ENCODE measurements at places on chromosomes 7 and 10.

DNA sequence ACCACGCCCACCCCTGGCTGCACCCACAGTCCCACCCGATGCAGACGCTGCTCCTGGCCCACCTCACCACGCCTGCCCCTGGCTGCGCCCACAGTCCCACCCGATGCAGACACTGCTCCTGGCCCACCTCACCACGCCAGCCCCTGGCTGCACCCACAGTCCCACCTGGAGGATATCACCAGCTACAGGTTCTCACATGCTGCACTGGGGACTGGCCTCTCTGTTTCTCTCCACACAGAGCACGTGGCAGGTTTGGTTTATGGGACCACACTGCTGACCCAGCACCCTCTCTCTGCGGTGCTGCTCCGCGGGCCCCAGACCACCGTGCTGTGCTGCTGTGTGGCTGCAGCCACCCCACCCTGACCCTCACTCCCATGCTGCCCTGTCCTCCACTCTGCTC, 120.9 kb downstream of the VIPR2 start:
- no peak for DNase-seq

DNA sequence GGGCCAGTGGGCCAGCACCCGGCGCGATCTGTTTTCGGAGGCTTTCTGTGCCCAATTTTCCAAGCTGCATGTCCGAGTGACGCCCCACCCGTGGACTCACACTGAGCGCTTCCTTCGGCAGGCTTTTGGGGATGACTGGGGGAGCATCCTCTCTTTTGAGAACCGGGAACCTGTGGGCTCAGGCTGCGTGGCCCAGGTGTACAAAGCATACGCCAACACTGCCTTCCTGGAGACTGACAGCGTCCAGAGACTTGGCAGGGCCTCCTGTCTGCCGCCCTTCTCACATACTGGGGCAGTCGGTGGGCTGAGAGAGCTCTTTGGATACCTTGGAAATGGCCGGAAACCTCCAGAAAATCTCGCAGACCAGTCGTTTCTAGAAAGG, 1.0 kb downstream of the ADCK2 start:
- no peak for DNase-seq

DNA sequence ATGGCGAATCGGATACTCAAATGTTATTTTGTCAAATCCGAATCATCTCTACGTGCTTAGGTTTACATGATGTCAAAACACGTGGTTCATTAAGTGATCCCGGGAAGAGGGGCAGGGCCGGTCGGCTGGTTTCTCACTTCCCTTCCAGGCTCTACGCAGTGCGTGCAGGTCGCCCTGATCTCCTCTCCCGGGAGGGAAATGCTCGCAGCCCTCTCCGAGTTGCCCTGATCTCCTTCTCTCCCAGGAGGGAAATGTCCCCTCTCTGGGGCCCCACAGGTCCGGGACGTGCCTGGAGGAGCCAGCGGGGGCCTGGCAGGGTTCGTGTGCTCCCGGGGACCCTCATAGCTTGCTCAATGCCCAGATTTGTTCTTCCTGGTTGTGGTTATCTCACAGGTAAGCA, 202.7 kb downstream of the DNAJB6 start:
- DNase-seq: no peak

DNA sequence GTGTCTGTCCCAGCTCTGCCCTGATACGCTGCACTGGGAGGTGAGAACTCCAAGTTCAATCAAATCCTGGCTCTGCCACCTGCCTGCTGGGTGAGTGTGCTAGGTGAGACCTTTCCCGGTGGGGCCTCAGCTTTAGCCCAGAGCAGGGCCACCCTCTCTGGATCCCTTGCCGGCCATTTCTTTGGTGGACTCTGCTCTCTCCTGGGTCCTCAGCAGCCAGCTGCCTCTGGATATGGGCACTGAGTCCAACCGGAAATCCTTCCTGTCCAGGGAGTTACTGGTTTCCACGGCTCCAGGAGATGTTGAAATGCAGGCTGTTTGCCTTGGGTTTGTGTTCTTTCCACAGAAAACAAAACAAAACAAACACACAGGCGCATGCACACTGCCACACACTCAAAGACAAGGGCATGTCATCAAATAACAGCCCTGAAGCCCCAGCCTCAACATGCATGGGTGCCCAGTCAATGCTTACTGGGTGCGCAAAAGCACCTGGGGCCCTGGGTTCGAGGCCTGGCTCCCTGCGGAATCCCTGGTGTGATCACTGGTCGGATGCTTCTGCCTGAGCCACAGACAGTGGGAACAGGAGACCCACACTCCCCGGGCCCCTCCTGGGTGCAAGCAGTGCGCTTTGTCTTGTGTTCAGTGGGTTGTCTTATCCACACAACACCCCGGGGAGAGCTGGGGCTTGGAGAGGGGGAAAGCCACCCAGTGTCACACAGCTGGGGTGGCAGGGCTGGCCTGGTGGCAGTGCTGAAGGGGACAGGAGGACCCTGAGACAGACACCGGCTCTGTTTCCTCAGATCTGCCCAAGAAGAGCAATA, 33.1 kb downstream of the PPIF start:
- no peak for DNase-seq

- DNase-seq: no peak
Measured at GRCh38 chr10:429696-430095, 259.8 kb downstream of the DIP2C start.

- DNase-seq: no peak
Measured at GRCh38 chr10:92692697-92693533, 3.2 kb downstream of the HHEX start.

- DNase-seq: no peak
Measured at GRCh38 chr7:65475734-65476319, 102.2 kb downstream of the ZNF92 start.

GRCh38 chr7:159107161-159107892, 37.3 kb downstream of the VIPR2 start:
- DNase-seq: no peak

DNA sequence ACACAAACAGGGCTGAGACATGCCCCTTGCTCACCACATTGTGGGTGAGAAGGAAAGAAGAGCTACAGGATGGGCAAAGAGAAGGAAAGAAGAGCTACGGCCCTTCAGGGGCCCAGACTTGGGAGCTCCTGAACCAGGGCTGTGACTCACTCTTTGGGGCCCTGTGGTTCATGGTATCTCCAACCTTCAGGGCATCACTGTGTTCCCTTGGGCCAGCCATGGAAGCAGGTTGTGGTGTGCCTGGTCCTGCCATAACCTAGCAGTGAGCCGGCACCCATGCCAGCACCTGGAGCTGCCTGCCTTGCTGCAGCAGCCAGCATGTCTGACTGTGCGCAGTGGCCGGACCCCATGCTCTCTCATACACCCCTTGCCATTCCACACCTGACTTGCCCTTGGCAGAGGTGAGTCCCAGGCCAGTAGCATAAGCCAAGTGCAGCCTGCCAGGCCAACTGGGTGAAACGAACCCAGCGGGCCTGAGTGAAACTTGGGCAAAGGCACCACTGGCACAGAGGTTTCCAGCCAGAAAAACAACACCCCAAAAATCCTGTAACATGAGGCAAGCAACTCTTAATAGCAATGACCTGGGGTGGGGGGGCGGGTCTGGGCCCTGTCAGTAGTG, 89.0 kb upstream of the CACUL1 start:
- DNase-seq: no peak

- DNase-seq: no peak
Measured at GRCh38 chr10:3235395-3235794, 62.8 kb upstream of the PITRM1 start.

- no peak for DNase-seq
Measured at GRCh38 chr10:42801135-42801534, 18.5 kb downstream of the BMS1 start.

DNA sequence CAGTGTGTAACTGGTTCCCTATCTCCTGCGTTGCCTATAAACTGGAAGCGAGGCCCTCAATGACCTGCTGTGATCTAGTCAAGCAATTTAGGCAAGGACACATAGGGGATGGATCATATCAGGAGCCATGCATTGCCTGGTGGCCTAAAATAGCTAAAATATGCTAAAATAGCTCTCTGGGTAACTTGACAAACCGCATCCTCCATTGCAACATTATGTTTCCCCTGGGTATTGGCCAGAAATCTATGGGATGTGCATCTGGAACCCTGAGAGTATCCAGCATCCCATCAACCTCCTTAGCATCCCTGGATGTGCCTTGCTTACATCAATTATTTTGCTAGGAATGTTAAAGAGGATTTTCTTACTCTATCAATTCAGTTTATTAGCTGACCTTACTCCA, 91.7 kb upstream of the ADCY1 start:
- DNase-seq: no peak

- DNase-seq: no peak
Measured at GRCh38 chr10:78342827-78343653, 309.4 kb downstream of the RPS24 start.

GRCh38 chr10:85900061-85900460, 466.5 kb downstream of the GRID1 start:
- DNase-seq: no peak

DNA sequence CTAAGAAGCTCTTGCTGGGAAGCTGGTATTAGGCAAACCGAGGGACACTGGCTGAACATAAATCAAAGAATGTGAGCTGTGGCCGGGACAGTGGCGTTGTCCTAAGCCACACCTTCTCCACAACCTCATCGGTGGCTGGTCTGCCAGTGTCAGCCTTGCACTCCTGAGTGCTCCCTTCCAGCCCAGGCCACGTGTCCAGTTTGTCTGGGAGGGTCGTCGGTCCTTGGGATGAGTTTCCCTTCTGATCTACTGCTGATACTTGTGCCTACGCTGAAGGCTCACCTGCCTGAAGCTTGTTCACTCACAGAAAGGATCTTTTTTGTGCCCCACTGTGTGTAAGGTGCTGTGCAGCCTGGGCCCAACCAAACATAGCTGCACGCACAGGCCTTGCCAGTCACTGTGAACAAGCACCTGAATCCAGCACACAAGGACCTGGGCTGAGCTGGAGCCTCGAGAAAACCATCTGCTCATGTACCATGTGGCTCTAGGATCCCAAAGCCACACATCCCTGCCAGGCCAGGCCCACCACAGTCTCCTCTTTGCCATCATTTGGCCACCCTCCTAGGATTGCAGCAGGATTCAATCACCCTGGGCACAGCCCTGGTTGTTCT, 116.1 kb downstream of the PKD1L1 start:
- DNase-seq: no peak

DNA sequence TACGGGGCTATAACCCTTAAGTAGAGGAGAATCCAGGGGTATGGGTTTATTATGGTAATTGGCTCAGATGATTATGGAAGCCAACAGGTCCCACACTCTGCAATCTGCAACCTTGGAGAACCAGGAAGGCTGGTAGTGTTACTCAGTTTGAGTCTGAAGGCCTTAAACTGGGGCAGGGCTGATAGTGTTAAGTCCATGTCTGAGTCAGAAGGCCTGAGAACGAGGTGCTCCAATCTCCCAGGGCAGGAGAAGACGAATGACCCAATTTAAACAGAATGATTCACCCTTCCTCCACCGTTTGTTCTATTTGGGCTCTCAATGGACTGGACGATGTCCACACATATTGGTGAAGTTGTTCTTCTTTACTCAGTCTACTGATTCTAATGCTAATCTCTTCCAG, 244.5 kb upstream of the PTER start:
- DNase-seq: no peak

Measured in stimulated activated CD4-positive, alpha-beta T cell treated with anti-CD3 and anti-CD28 coated beads, Interleukin-15, amount 100 ng/mL, for 1 hour (primary cell).